ENCODE measurements at places on chromosomes 6 and 20. TPM values are rescaled to one million over a fixed set of nuclear protein-coding genes. Genes with fewer than 3 reads are reported as not detected.

- no peak overlapping the region for H3K27ac ChIP-seq
- peaks cover 6% of the 10 kb centered on the region for H3K27me3 ChIP-seq
- peaks cover 38% of the 10 kb centered on the region for H3K36me3 ChIP-seq
Measured at GRCh38 chr6:158064725-158065251, 83.1 kb downstream of the SYNJ2 start.

- no peak for DNase-seq
- no peak overlapping the region for H3K27ac ChIP-seq
- peaks cover 1% of the 10 kb centered on the region for H3K27me3 ChIP-seq
- peaks cover 41% of the 10 kb centered on the region for H3K36me3 ChIP-seq
- peak overlapping the region; percentile 65 for H3K4me3 ChIP-seq
Measured at GRCh38 chr20:45959956-45960630, 11.9 kb downstream of the ZNF335 start.

DNA sequence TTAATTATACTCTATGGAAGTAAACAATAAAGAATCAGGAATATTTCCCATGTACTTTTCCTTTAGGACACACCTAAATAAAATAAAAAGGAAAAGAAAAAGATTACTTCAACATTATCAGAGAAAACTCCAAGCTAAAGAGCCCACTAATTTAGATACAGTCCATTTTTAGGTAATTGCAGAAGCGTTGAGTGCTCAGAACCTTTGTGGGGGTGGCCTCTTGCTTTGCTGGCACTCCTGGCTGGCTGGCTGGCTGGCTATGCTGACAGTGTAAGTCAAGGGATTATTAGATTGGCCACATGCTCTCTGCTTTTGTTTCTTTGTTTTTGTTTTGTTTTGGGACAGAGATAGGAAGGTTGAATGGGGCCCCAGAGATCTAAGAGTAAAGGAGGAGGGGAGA is at the start of gene GJE1:
Gene GJE1 (plus strand): TSS at position 301 of the 400 bp plus-strand sequence. CDS start 234 bp downstream, outside the sequence.
- H3K36me3 ChIP-seq: no peaks in the 10 kb centered on the region
- H3K27ac ChIP-seq: no peak within 1 kb of the TSS
- no peak within 1 kb of the TSS for H3K4me3 ChIP-seq
- DNase-seq: no peak
- peaks cover 3% of the 10 kb centered on the region for H3K4me1 ChIP-seq

- H3K4me1 ChIP-seq: peaks cover 50% of the 10 kb centered on the region
- DNase-seq: no peak
- peaks cover 4% of the 10 kb centered on the region for H3K36me3 ChIP-seq
- peak overlapping the region; percentile 60 for H3K4me3 ChIP-seq
Measured at GRCh38 chr20:44649126-44649525, 2.4 kb downstream of the ADA start.

DNA sequence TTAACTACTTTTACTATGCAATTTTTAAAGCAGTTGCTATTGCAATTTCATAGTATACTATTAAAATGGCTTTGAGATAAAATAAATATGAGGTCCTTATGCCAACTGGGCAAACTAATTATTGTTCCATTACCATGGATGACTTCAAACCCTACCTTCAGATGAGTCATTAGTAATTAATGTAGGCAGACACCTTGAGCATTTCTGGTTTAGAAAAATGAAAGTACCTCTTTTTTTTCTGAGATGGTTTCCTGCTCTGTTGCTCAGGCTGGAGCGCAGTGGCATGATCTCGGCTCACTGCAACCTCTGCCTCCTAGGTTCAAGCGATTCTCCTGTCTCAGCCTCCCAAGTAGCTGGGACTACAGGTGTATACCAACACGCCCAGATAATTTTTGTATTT is 11.9 kb downstream of the ASF1A start:
- H3K36me3 ChIP-seq: peaks cover 25% of the 10 kb centered on the region
- no peak for DNase-seq
- H3K4me1 ChIP-seq: peaks cover 10% of the 10 kb centered on the region
- H3K4me3 ChIP-seq: no peak overlapping the region

DNA sequence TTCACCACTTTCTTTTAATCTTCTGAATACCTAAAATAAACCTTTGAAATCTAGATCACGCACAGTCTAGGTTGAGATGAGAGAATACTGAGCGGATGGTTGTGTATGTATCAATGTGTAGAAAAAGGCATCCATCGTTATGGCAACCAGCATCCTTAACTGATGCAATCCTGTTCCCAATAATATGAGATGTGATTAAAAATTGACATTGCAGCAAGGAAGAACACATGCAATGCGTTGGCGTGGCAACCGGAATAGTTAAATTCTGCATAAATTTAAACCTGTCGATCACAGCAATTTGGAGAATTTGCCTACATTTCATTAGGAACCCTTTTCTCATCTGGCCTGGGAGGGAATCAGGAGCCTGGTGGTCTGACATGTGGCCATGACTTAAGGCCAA is 1.3 kb upstream of the L3MBTL1 start:
- peaks cover 10% of the 10 kb centered on the region for H3K27me3 ChIP-seq
- no peaks in the 10 kb centered on the region for H3K36me3 ChIP-seq
- no peak for DNase-seq
- no peaks in the 10 kb centered on the region for H3K4me1 ChIP-seq
- no peak overlapping the region for H3K4me3 ChIP-seq

DNA sequence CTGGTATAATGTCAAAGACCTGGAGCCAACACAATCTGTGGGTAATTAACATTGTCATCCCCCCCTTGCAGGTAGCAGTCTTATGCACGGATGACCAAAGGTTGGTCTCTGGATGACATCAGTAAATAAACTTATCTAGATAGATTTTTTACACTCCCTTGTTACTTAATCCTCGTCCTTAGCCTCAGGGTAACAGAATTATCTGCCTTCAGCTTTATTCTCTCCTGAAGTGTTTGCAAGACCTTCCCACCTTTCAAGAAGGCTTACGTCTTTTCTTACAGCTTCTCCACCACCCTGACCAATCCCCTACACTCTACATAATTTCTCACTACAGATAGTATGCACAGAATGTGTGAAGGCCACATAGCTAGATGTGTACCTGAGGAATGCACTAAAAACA is 434.8 kb upstream of the HTR1E start:
- no peaks in the 10 kb centered on the region for H3K36me3 ChIP-seq
- no peak overlapping the region for H3K27ac ChIP-seq
- H3K27me3 ChIP-seq: no peaks in the 10 kb centered on the region
- no peak for DNase-seq
- no peaks in the 10 kb centered on the region for H3K4me1 ChIP-seq

- DNase-seq: no peak
- no peaks in the 10 kb centered on the region for H3K36me3 ChIP-seq
- H3K4me3 ChIP-seq: no peak overlapping the region
- H3K27me3 ChIP-seq: no peaks in the 10 kb centered on the region
- no peaks in the 10 kb centered on the region for H3K4me1 ChIP-seq
Measured at GRCh38 chr20:56380375-56380774, 11.6 kb downstream of the AURKA start.

DNA sequence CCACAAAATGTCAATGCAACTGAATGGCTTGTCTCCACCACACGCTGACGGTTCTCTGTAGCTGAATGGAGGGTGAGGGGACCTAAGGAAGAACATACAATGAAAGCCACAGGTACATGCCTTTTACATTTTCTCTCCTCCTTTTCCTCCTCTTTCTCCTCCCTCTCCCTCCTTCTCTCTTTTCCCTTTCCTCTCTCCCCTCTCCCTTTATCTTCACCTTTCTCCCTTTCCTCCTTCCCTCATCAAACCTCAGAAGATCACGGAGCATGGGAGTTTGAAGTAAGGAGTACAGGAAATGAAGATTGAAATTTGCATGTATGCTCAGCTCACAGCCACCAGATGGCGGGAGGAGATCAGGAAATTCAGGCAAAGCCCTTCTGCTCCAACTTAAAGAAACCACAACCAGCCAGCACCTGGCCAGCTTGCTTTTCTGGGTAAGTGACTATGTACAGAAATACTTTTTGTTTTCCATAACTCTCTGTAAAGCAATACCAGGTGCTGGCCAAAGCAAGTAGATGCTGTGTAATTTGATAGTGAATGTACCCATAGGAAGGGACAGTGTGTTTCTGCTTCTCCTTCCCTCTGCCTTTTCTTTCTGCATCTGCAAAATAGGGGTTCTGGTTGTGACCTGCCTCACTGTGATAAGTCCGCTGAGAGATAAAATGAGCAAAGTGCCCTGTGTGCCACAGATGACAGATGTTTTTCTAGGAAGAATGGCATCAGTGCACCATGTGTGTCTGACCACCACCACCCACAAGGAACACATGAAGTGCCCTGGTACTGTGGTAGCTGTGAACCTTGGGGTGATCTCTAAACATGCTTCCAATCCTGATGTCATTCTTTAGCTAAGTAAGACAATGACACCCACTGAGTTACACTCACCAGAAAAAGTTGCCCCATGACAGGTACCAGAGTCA is 18.6 kb upstream of the FOXO3 start:
- H3K4me3 ChIP-seq: no peak overlapping the region
- no peak overlapping the region for H3K27ac ChIP-seq
- DNase-seq: peak; percentile 69

DNA sequence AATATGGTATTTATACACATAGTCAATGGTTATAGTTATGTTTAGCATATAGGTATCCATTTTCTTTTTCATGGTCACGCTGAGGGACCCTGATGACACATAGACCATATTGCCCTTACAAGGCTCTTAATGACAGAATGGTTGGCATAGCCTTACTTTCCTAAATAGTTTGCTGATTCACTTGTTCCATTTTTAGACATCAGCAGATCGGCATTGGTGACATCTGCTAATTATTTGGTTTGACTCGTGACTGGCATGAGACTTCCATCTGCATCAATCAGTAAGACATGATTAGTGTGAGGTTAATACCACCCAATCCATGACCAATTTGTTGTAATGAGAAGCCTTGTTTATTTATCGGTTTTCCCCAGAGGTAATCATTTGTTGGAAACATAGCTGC is 309.7 kb downstream of the ALDH8A1 start:
- no peak overlapping the region for H3K4me3 ChIP-seq
- H3K36me3 ChIP-seq: no peaks in the 10 kb centered on the region
- DNase-seq: no peak
- no peaks in the 10 kb centered on the region for H3K4me1 ChIP-seq

GRCh38 chr6:78993955-78994354 is 84.1 kb downstream of the PHIP start:
- H3K27me3 ChIP-seq: no peaks in the 10 kb centered on the region
- no peak overlapping the region for H3K27ac ChIP-seq
- H3K4me1 ChIP-seq: no peaks in the 10 kb centered on the region
- H3K4me3 ChIP-seq: peak overlapping the region; percentile 70

DNA sequence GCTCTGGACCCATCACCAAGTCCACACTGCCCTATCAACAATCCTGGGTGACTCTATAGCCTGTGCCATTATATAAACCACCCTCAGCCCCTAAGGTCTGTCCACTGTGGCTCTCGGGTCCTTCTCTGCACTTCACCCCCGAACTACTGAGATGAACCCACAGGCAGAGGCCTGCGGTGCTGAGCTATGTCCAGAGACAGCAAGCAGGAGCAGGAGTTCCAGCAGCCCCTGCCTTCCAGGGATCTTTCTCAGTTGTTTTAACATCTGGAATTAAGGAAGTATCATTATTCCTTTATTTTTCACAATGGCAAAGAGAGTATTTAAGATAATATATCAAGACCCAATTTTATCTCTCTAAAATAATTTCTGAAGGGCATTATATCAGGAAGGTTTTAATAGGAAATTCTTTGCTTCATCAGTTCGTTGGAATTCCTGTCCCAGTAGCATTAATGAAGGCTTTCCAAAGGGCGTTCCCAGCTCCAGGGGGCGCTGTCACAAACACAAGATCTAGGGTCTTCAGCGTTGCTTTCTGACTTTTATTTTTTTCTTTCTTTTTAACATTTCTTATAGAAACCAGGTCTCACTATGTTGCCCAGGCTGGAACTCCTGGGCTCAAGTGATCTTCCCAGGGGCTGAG is 27.3 kb downstream of the RRBP1 start:
- H3K27me3 ChIP-seq: no peaks in the 10 kb centered on the region
- H3K36me3 ChIP-seq: peaks cover 35% of the 10 kb centered on the region
- peak overlapping the region; percentile 40 for H3K27ac ChIP-seq
- no peak overlapping the region for H3K4me3 ChIP-seq

The SLC22A2 gene
- not detected for total RNA-seq

The DEFB126 gene
- total RNA-seq: not detected

The MYLK4 gene
- total RNA-seq: 0.97 TPM

The PARD6B gene
- total RNA-seq: 7.1 TPM

The MAFB gene
- 2.1 TPM for total RNA-seq

The DUSP15 gene
- total RNA-seq: 2.1 TPM

The PCSK2 gene
- 1.0 TPM for total RNA-seq

Data from endothelial cell (in vitro differentiated cells).